ENCODE measurements at places on chromosomes 2 and 18. TPM values are rescaled to one million over a fixed set of nuclear protein-coding genes. Genes with fewer than 3 reads are reported as not detected.

- no peak for DNase-seq
Observed at GRCh38 chr18:74139411-74139810, 8.2 kb downstream of the FBXO15 start.

DNA sequence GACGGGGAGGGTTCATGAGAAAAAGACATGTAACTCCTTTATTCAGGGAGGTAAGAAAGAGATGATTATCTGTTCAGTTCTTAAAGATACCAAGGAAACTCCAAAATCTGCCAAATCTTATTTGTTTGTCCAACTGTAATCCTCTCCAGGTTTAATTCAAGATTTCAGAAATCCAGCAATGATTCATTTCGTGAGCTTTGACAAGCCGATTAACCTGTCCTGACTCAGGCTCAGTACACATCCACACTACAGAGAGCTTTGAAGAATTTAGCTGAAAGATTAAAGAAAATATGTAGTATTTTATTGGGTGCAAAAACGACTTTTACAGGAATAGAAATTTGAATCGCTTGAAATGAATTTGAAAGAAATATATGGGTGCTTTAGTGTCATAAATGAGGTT, 1.1 kb downstream of the SPAG16 start:
- DNase-seq: no peak

DNA sequence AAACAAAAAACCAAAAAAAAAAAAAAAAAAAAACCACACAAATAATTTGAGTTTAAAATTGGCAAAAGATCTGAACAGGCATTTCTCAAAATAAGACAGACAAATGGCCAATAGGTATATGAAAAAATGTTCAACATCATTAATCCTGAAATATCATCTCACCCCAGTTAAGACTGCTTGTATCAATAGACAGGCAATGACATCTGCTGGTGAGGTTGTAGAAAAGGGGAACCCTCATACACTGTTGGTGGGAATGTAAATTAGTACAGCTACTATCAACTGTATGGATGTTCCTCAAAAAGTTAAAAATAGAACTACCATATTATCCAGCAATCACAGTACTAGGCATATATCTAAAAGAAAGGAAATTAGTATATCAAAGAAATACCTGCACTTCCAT, 523.1 kb downstream of the XIRP2 start:
- no peak for DNase-seq

Gene BMP10
- not detected for total RNA-seq

DNA sequence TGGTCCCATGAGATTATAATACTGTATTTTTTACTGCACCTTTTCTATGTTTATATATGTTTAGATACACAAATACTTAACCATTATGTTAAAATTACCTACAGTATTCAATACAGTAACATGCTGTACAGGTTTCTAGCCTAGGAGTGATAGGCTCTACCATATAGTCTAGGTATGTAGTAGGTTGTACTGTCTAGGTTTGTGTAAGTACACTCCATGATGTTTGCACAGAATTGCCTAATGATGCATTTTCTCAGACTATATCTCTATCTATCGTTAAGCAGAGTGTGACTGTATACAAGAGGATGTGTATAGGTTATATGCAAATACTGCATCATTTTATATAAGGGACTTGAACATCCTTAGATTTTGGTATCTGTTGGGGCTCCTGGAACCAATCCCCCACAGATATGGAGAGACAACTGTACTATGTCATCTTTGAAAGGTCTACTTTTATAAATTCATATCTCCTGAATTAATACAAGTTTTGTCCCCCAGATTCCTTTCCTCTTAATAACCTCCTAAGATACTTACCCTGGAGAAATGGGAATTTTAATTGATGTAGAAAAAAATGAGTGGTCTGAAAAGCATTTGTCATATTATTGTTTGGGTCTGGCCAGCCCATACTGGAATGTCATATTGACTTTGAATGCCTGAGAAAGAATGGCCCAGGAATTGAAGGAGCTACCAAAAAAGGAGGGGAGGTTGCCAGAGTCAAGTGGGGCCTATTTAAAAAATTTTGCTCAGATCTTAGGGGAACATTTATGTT, 36.6 kb downstream of the EHBP1 start:
- DNase-seq: no peak
